ENCODE measurements at places on chromosomes 1 and 21. TPM values are rescaled to one million over a fixed set of nuclear protein-coding genes. Genes with fewer than 3 reads are reported as not detected.

DNA sequence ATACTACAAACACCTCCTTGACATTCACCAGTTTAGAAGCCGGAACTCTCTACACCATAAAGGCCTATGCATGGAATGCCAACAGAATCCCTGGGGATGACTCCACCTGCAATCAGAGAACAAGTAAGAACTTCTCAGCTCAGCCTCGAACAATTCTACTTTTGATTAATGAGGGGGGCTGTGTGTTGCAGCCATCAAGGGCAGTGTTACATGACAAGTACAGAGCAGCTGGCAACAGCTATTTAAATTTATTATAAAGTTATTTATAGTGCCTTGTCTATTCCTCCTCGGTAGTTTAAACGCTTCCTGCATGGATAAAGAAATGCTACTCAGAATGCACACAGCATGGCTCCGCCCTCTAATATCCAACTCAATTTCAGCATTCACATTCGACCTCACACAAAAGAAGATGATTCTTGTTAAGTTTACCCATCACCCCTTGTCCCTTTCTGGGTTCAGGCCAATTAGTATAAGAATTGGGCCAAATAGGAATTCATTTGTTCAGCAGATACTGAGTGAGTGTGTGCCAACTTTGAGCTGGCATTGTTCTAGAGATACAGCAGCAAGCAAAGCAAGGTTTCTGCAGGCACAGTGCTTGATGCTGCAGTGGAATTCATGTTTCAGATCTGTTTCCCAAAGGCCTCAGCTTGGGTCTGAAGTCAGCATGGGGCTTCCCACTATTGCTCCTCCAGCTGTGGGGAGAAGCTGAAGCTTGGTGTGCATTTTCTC, 6.4 kb downstream of the FNDC7 start:
- no peak for DNase-seq

DNA sequence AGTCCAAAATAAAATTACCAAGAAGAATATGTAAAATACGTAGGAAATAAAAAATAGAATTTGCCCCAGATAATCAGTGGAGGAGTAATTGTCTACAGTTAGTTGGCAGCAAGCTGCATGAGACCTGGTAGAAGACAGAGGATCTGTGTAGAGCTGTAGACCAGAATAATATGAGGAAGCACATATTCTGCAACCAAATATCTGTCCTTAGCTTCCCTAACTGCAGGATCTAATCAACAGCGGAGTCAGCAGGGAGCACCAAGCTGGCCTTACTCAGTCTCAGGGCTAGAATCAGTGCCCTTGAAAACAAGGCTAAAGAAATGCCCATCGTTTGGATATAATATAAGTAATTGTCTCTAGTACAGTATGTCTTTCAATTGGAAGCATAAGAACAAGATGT, 6.1 kb upstream of the GCSAML start:
- no peak for DNase-seq

GRCh38 chr1:185473186-185473585, 156.1 kb upstream of the IVNS1ABP start:
- DNase-seq = no peak

DNA sequence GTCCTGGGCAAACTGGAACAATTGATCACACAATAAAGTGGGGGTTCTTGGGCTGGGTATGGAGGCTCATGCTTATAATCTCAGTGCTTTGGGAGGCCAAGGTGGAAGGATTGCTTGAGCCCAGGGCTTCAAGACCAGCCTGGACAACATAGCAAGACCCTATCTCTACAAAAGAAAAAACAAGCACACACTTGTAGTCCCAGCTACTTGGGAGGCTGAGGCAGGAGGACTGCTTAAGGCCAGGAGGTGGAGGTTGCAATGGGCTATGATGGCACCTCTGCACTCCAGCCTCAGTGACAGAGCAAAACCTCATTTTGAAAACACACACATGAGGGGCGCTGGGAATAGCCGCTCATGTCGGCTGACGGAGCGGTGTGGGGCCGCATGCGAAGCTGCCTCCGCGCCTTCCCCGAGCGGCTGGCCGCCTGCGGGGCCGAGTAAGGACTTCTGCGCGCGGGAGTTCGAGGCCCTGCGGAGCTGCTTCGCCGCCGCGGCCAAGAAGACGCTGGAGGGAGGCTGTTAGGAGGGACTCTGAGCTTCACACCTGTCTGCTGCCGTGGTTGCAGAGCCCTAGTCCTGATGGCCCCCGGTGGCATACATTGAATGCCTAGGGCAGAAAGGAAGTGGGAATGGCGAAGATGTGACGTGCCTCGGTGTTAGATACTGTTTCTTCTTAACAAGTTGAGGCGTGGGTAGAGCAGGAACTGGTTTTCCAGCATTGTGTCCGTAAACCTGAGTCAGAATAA, 59.5 kb downstream of the ACBD3 start:
- no peak for DNase-seq

GRCh38 chr1:1556505-1556904, 16.1 kb upstream of the TMEM240 start:
- no peak for DNase-seq

The NCF2 gene
- 3.1 TPM for total RNA-seq

The CRYZL1 gene
- 10.2 TPM for total RNA-seq

DNA sequence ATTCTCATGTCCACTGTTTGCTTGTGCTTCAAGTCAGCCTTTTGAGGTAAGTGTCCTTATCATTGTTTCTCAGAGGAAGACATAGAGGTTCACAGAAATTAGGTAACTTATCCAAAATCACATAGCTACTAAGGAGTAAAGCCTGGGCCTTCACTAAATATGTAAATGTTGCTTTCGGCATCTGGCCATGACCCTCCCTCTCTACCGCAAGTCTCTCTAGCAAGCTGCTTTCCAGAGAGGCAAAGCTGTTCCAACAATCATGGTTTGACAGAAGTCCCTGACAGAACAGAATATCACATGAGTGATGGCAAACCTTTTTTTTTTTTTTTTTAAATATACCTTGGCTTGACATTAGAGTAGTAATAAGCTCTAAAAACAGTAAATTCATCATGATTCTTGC, 94.5 kb upstream of the F3 start:
- no peak for DNase-seq

- DNase-seq = no peak
These were observed 52.2 kb upstream of the TARBP1 start for GRCh38 chr1:234531151-234531635.

- DNase-seq = peak; percentile 58
These were observed 53.9 kb downstream of the CASQ2 start for GRCh38 chr1:115714572-115715141.

GRCh38 chr1:154129391-154129970, 25.4 kb downstream of the NUP210L start:
- no peak for DNase-seq

DNA sequence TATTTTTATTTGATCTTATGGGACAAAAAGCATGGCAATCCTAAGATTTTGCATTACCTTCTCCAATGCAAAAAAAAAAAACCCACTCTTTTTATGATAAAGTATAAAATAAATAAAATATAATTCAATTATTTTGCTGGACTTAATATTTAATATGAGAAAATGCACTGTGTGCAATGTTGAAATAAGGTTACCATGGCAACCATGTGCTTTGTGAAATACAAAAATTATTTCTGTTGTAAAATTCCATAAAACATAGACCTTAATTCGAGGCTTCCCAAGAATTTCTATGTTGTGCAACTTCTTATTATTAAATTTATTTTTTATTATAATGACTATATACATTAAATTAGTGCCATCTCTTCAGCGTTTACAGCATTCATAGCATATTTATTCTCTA, 989.5 kb downstream of the MRPL39 start:
- DNase-seq = no peak

DNA sequence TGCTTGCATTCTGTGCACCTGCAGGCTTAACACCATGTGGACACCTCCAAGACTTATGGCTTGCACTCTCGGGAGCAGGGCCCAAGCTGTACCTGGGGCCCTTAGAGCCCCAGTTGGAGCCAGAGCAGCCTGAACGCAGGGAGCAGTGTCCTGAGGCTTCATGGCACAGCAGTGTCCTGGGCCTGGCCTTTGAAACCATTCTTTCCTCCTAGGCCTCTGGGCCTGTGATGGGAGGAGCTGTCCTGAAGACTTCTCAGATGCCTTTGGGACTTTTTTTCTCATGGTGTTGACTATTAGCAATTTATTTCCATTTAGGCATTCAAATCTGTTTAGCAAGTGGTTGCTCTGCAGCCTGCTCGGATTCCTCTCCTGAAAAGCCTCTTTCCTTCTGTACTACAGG, 11.0 kb downstream of the RPTN start:
- DNase-seq = peak; percentile 14

The SIPA1L2 gene
- total RNA-seq = 10.7 TPM

DNA sequence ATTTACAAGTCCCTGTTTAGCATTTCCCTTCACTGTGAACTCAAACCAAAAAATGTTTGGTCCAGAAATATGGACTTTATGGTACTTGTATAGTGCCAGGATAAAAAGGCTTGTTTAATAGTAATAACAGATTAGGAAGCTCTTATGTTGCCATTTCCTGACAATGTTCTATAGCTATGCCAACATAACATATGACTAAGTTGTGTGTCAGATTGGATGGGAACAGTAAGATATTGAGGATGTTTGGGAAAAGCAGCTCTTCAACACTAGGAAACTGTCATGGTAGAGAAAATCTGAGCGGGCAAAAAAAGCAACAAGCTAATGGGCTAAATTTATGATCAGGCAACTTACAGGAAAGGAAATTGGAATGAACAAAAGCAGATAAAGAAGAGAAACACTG, 287.1 kb upstream of the ADGRL4 start:
- DNase-seq = no peak

DNA sequence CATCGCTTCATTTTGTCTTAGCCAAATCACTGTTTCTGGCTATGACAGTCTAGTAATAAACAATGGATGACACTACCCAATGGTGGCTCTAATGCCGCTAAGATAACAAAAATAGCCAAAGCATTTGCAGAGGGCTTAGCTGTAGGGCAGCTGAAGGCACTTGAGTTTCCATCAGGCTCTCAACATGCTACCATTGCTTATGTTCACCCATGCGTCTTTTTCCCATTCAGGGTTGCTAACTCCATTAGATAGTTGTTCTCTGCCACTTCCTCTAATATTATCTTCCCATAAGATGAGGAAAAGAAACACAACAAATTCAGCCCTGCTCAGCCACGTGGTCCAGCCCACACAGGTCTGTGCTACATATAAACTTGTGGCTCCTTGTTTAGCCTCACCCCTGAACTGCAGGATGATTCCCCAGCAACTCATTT, 159.6 kb downstream of the TOMM20 start:
- DNase-seq = no peak

GRCh38 chr1:39491146-39491921, at the start of gene BMP8A:
Gene BMP8A (plus strand): TSS chr1:39491636. CDS start chr1:39491992, 356 bp downstream.
- DNase-seq = peak; percentile 63

- no peak for DNase-seq
These were observed 36.3 kb downstream of the SMYD2 start for GRCh38 chr1:214317300-214317699.
